ENCODE measurements at places on chromosomes 4 and X.

DNA sequence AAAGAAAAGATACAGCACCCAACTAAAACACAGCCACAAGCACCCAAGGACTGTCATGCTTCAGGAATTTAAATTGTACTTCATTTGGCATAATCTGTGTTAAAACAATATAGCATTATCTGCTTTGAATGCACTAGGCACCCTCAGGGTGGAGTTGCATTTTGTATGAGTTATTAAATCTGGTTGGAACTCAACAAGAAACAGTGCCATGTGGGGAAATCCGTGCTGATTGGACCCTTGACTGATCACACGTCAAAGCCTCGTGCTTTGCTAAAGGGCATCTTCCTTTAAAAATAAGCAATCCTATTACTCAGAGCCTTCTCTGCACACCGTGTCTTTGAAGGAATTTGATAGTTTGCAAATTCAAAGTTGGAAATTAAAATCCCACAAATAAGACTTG, 35.4 kb downstream of the IGFBP7 start:
- peak; percentile 76 for DNase-seq

GRCh38 chr4:4824232-4824631, 35.2 kb upstream of the MSX1 start:
- no peak for DNase-seq

GRCh38 chr4:186946682-186947294, 223.1 kb upstream of the FAT1 start:
- peak; percentile 38 for DNase-seq

- DNase-seq: no peak
These were observed 725.8 kb downstream of the RAPGEF2 start for GRCh38 chr4:159828687-159829086.

DNA sequence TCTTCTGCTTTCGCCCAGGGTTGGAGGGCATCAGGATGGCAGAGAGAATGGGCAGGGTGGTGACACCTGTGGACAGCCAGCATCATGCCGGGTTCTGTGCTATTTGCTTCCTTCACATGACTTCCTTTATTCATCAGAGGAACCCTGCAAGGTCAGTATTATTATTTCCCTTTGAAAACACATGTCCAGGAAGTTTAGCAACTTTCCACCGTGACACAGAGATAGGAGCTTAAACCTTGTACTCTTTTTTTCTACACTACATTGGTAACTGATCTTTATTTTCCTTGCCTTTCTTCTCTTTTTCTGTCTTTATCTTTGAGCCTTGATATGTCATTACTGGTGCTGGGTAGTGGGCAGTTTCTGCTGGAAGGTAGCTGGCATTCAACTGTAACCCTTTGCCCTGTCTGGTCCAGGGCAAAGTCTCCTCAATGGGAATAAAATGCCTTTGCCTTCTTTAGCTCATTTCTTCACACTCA, 5.0 kb upstream of the MGST2 start:
- no peak for DNase-seq

GRCh38 chr4:145698507-145698906, 18.6 kb downstream of the C4orf51 start:
- DNase-seq: no peak

DNA sequence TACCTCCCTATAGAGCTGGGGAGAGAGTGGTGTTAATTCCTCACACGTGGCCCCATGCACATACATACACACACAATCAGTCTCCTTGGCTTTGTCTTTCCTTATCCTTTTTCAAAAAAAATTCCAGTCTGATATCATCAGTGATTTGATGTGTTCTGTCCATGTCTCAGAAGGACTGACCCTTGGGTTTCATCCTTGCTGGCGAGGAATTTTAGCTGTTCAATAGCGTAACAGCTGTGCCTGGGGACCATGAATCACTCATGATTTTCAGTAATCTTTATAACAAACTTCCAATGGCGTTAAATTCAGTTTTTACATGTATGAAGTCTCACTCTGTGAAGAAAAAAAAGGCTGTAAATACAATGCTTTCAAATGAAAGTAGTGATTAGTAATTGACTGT, 204.6 kb downstream of the RBMX2 start:
- DNase-seq: no peak

DNA sequence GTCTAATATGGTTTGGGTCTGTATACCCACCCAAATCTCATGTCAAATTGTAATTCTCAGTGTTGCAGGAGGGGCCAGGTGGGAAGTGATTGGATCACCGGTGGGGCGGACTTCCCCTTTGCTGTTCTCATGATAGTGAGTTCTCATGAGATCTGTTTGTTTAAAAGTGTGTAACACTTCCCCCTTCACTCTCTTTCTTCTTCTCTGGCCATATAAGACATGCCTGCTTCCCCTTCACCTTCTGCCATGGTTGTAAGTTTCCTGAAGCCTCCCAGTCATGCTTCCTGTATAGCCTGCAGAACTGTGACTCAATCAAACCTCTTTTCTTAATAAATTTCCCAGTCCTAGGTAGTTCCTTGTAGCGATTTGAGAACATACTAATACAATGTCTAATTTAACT, 19.7 kb upstream of the SCRG1 start:
- DNase-seq: peak; percentile 36

DNA sequence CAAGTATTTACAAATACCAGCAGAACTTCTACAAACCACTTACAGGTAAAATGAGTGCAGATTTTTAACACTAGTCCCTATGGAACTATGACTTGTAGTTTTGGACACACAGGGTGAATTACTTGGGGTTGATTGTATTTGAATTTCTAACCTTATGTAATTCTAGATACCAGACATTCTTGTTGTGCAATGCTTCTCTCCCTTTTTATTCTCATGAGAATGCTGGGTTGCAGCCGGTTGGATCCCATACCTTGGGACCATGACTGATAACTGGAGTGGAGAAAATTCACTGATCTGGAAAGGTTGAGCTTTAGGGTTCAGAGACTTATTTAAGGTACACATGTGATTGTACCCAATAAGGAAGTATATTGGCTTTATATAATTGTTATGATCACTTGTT, 8.8 kb downstream of the TET2 start:
- peak; percentile 35 for DNase-seq

DNA sequence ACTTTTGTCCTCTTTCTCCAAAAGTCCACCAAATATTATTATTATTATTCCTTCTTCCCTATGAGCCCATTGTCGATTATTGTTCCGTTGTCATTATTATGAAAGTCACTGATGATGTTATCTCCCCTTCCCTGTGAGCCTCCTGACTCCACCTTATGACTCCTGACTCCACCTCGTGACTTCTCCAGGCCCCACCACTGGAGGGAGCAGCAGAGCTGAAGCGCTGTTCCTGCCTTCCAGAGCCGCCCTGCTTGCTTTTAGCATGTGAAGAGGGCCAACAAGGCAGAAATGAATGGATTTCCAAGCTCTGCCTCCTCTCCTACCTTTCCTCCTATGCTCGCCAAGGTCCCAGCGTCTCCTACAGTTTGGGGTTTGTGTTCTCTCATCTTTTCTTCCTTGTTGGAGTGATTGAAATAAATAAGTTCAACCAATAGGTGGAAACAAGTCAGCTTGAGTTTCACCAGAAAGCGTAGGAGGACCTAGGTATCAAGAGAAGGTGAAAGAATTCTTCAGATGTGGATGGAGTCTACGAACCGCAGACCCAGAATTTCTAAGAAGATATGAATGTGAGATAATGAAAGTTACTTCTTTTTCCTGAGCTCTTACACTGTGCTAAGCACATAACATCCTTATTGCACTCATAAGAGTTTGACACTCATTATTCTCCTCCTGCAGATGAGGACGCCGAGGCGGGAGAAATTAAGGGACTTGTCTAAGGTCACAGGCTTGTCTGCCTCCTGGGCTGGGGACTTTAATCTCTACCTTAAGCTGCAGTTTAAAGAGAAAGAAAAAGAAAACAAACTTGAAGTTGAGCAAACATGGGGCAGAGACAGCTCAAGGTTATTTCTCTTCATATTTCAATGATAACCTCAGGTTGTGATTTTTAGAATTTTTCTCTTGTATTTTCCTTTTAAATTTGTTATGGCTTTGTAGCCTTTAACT, 26.1 kb downstream of the IGSF1 start:
- peak; percentile 0 for DNase-seq

GRCh38 chr4:173041482-173041881, 127.1 kb upstream of the GALNT7 start:
- no peak for DNase-seq

DNA sequence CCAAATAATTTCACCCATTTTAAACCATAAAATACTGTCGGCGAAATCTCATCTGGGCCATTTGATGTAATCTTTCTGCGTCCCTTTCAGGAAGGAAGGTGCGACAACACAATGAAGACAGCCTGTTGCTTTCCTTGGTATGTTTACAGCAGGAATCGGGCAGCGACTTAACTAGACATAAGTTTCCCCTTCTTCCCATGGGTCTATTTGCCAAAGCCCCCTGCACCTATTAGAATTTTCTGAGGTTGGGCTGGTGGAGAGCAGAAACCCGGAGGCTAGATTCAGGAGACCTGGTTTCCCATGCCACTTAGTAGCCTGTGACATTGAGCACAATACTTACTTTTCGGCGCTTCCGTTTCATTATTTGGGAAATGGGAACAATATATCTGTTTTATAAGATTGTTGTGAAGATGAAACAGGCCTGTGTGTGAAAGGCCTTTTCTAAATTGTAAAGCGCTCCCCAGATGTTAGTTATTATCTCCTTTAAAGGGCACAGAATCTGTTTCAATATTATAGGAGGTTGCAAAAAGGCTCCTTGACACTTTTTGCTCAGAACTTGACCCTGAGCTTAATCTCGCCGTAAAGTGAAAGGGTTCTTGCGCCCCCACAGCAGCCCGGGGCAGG, 552 bp upstream of the AFF1 start:
- peak; percentile 23 for DNase-seq

- peak; percentile 53 for DNase-seq
These were observed 2649.3 kb downstream of the PCDH7 start for GRCh38 chr4:33369446-33369845.

DNA sequence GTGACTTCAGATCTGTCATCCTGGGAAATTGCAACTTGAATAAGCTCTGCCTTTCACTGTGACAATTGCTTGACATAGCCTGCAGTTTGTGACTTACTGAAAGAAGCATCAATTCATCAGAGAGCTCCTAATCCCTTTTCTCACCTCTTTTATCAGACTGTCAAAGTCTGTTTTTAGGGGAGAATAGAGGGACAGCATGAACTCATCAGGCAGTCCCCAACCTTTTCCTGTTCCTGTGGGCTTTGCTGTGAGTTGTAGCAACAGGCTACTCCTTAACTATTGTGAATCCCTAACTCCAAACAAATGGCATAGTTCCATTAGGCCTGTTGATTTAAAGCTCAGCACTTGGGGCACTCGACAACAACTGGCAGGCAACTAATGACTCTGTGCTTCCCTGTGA, 64.9 kb downstream of the DOCK11 start:
- DNase-seq: no peak

DNA sequence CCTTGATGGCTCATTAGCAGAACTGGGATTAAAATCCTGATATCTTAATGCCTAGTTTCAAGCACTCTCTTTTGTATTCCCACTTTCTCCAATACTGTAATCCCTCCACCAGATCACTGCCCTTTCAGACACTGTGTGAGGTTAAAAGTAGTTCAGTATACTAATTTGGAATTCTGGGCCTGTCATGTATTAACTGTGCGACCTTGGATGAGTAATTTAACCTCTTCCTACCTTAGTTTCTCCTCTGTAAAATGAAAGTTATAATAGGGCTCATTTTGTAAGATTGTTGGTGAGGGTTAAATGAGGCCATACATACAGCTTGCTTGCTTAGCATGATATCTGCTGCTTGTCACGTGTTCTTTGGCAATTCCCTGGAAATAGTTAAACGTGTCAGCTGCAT, 207.3 kb upstream of the HS3ST1 start:
- no peak for DNase-seq

GRCh38 chrX:148930206-148930729, 429.9 kb downstream of the AFF2 start:
- DNase-seq: peak; percentile 50

DNA sequence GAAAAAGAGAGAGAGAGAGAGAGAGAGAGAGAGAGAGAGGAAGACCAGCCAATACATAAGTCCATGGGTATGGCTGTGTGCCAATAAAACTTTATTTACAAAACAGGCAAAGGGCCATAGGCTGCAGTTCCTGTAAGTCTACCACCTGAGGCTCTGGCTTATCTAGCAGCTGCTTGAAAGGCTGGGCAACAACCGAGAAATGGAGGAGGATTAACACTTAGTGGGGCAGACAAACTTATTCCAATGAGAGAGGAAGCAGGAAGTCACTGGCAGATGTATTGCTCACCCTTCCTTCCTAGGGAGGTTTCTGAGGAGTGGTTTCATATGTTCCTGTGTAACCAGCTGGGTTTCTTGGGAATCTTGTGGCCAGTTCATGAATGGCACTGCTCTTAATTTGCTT, 4.7 kb upstream of the GPR143 start:
- peak; percentile 51 for DNase-seq

DNA sequence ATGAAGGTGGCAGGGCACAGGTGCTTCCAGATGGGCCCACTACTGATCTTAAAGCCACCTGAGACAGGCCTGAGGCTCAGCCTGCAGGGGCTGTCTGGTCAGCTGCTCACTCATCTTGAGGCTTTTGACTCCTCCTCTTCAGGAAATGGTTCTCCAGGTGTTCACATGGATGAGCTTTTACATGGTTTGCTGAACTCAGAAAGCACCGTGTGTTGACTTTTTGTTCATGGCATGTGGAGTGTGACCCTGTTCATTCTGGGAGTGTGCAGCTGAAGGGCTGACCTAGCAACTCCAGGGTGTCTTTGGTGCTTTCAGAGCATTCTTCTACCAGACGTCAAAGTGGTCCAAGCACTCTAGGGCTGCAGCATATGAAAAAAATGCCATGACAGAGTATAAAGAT, 111.1 kb downstream of the CCNG2 start:
- DNase-seq: no peak

- DNase-seq: no peak
These were observed 155.7 kb downstream of the PAPSS1 start for GRCh38 chr4:107564326-107564725.

- DNase-seq: no peak
These were observed 421.2 kb downstream of the EPHA5 start for GRCh38 chr4:65249111-65249510.

GRCh38 chr4:155588437-155588836, 78.2 kb upstream of the GUCY1A1 start:
- no peak for DNase-seq

- no peak for DNase-seq
These were observed 93.6 kb downstream of the AFF2 start for GRCh38 chrX:148593987-148594386.

- DNase-seq: peak; percentile 83
These were observed 18.9 kb downstream of the ZBTB33 start for GRCh38 chrX:120269373-120270035.

All from bronchial epithelial cell (primary cell).